ENCODE measurements at places on chromosomes 2 and 18.

GRCh38 chr2:64626146-64626809 lies 27.4 kb downstream of the SERTAD2 start:
- no peak for DNase-seq

- no peak for DNase-seq
Observed at GRCh38 chr18:3111523-3112240, 98.7 kb upstream of the LPIN2 start.

DNA sequence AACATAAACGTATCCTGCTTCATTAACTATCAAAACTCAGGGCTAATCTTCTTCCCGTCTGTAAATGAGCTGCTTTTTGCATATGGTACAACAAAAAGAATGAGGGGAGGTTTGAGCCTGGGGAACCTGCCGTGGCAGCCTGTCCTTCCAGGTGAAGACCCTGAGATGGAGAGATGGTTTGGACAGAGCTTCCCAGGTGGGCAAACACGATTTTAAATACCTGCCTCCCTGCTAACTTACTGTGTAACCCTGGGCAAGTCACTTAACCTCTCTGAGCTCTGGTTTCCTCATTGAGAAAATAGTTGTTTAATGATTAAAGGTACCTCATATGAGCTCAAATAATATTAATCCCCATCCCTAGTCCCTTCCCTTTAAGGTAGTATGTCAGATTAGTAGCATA lies 9.0 kb downstream of the EMX1 start:
- no peak for DNase-seq

GRCh38 chr2:9378433-9379390 lies 44.6 kb downstream of the ITGB1BP1 start:
- DNase-seq = no peak

GRCh38 chr2:120453635-120453998 lies 107.7 kb downstream of the INHBB start:
- no peak for DNase-seq

DNA sequence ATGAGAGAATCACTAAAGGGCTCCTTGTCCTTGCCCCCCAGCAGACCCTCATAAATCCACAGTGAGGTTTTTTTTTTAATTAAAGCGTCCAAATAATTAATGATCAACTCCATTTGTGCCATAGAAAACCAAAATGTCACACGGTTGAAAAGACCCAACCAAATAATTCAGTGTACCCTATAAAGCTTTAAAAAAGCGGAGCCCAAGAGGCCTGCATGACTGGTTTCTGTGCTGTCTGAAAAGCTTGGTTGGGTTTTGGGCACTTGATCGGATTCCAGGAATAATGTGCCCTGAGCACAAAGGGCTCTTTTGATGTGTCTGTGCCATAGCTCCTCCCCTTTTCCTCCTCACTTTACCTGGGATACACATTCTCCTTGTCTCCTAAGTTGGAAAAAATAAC lies 523.2 kb downstream of the TNS1 start:
- DNase-seq = no peak

- DNase-seq = peak; percentile 60
Observed at GRCh38 chr2:8680822-8681760, 765 bp upstream of the ID2 start.

DNA sequence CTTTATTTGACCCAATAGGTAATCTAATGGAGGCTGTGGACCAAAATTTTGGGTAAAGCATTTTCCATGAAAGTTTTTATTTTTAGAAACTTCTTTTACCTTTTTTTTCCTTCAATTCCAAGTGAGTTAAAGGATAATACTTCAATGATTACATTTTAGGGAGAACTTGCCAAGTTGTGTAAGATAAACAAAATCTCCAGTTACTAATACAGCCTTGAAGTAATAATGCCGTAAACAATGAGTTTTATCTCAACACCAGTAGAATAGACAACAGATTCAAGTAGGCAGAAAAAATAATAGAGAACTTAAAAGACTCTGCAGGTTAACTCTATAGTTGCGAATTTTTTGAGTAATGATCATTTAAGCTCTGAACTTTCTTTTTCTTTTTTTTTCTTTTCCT lies 807.4 kb downstream of the CNTNAP5 start:
- DNase-seq = no peak

- DNase-seq = no peak
Observed at GRCh38 chr2:218745559-218746469, 35.2 kb downstream of the TTLL4 start.

GRCh38 chr2:204497855-204498254 lies 47.4 kb upstream of the PARD3B start:
- DNase-seq = no peak

DNA sequence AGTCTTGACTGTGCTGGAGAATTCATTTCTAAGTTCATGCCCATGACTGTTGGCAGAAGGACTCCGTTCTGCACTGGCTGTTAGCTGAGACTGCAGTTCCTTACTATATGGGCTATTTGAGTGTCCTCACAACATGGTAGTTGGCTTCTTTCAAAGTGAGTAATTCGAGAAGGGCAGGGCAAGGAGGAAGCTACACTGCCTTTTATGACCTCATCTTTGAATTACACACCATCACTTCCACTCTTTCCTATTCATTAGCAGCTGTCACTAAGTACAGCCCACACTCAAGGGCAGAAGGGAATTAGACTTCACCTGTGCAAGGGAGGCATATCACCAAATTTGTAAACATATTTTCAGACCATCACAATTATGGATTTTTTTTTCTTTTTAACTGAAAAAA lies 55.9 kb upstream of the EPAS1 start:
- DNase-seq = no peak

All from stimulated activated CD8-positive, alpha-beta memory T cell treated with anti-CD3 and anti-CD28 coated beads, Interleukin-15, amount 100 ng/mL, for 24 hours (primary cell).